ENCODE measurements at places on chromosomes 13 and 19.

GRCh38 chr13:60970736-60971135 lies 444.9 kb downstream of the PCDH20 start:
- DNase-seq: no peak

- DNase-seq: no peak
Measured at GRCh38 chr13:99418103-99418842, 83.0 kb upstream of the TM9SF2 start.

DNA sequence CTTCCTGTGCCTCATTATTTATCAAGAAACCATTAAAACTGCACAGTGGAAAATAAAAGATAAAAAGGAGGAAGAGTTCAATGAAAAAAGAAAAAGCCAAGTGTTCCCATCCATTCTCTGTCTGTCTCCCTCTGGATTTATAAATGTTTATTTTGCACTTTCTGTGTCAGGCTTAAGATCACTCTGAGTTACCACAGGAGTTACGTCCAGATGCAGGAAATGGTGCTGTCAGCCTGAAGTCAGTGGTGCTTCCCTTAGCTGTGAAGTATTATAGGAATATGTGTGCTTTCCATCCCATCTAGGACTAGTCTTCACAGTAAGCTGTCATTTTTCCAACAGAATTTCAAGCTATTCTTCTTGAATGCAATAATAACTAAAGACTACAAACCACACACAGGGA lies 420.2 kb downstream of the KCTD12 start:
- no peak for DNase-seq

- DNase-seq: no peak
Measured at GRCh38 chr19:4582980-4583842, 23.7 kb upstream of the SEMA6B start.

DNA sequence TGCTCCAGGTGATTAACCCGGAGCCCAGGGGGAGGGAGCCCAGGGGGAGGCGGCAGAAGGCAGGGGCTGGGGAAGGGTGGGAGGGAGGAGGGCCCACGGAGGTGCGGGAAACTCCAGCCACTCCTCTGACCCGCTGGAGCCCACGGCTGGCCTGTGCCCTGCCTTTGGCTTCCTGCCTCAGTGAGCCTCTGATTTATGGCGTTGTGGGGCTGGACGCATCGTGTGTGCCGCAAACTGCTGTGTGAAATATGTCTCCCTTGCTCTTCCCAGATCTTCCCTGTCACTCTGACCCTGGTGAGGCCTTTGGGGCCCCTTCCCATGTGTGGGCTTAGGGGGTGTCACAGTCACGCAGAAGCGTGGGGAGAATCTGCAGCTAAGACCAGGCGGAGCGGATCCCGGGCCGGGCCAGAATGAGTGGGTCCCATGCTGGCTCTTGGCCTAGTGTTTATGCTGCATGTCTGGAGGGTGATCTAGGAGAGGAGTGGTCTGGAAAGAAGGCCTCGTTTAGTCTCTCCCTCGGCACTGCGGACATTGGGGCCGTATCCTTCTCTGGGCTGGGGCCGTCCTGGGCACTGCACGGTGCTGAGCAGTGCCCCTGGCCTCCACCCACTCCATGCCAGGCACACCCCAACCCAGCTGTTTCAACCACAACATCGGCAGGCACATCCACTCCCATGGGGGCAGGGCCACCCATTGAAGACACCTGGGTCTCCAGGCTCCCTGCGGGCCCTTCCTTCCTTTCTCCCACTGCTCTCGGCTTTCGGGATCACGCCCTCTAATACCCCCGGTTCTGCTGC lies 123.0 kb downstream of the KDM4B start:
- DNase-seq: no peak

DNA sequence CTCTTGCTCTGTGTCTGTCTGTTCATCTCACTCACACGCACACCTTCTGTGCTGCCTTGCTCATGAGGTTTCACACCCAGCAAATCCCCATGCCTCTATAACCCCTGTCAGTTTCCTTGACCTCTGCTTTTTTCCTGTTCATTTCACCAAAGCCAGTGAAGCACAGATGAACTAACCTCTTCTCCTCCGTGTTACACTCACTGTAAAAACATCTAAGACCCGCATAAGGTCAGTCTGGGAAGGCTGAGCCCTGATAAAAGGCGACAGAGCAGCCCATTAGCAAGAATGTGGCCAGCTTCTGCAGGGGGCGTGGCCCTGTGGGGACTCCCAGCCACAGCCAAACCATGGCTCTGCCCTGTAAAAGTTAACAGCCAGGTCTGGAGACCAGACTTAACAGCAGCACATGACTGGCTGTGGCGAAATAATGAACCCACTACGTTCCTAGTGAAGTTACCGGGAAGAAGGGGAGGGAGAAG lies 42.8 kb upstream of the NPAS1 start:
- DNase-seq: no peak

- no peak for DNase-seq
Measured at GRCh38 chr13:83819156-83819555, 63.1 kb downstream of the SLITRK1 start.

GRCh38 chr13:91710733-91711132 lies 312.3 kb downstream of the GPC5 start:
- no peak for DNase-seq

- no peak for DNase-seq
Measured at GRCh38 chr19:21134934-21135366, 6.9 kb upstream of the ZNF431 start.

GRCh38 chr13:78638216-78638615 lies 20.7 kb downstream of the OBI1 start:
- no peak for DNase-seq

GRCh38 chr13:100875392-100876043 lies 200.9 kb upstream of the TMTC4 start:
- no peak for DNase-seq

DNA sequence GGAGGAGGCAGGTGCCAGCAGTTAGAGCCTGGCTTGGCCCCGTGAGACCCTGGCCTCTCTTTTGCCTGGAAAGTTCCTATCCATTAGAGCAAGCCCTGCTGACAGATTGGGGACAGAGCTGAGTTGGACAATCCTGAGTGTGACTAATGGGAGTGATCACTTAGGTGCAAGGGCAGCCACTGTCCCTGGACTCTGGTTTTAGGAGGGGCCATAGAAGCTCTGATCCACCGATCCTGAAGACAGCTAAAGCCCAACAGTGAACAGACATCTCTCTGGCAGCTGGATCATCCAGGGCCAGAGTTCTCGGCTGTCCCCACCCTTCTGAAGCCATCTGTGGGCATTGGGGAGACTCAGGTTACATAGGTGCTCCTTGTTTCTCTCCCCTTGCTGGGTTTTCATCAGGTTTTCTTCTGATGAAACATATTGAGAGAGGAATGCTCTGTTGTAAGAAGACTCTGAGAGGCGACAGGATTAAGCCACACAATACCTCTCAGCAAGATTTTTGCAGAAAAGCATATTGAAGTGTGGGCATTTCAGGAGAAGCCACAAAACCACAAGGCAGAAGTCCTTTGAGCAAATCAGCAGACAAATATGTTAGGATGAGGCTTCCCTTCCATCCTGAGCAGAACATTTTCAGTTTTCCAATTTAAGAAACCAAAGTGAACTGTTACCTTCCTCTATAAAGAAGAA lies 288.0 kb upstream of the MAB21L1 start:
- no peak for DNase-seq

DNA sequence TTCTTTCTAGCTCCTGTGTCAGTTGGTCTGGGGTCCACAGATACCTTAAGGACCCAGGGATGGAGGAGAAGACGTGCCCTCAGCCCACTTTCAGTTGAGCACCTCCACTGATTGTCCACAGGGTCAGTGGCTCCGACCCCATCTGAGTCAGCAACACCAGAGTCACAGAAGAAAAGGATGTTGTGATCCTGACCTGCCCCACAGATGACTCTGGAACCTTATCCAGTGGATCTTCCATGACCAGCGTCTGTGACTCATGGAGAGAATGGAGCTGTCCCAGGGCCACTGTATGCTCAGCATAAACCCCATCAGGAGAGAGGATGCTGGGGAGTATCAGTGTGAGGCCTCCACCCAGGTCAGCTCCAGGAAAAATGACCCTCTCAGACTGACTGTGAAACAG lies 22.0 kb downstream of the CEACAM4 start:
- no peak for DNase-seq

- peak; percentile 75 for DNase-seq
Measured at GRCh38 chr19:45443462-45444317, 20.0 kb upstream of the ERCC1 start.

DNA sequence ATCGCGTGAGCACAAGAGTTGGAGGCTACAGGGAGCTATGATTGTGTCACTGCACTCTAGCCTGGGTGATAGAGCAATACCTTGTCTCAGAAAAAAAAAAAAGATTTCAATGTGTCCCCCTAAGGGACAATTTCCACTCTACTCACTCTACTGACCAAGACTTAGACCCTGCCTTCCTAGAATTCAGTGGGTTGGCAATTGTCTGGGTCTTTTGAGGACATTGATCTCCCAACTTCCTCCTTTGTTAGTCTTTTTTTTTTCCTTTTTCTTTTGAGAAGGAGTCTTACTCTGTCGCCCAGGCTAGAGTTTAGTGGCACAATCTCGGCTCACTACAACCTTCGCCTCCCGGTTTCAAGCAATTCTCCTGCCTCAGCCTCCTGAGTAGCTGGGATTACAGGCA lies 2.2 kb downstream of the SPTBN4 start:
- DNase-seq: no peak

DNA sequence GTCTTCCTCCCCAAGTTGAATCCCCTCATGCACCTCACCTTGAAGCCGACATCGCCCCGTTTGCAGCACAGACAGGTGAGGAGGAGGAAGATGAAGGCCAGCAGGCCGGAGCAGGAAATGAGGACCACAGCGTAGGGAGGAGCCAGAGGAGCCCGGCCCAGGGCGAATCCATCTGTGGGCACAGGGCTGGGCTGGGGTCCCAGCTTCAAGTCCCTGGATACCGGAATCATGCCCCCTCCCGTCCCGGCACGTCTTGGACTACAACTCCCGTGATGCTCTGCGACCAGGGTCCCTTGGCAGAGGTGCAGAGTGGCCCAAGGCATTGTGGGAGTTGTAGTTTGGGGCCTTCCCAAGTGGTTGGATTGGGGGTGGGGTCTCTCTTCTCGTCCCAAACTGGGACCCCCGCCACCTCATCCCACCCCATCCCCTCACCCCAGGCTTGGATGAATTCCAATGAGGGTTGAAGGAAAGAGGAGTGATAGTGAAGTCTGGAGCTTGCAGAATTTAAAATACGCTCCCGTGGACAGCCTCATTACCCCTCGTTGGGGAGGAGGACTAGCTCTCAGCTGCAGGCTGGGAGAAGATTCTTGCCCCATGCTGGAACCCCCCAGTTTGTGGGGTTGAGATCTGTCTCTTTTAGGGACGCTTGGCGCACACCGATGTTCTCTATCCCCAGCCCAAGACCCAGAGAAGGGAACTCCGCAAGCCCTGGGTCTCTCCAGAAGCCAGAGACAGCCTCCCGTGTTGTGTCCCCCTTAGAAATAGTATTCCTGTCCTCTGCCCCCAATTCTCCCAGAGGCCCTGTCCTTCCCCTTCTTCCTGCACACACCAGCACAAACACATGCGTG lies 990 bp downstream of the LMTK3 start:
- DNase-seq: peak; percentile 68

DNA sequence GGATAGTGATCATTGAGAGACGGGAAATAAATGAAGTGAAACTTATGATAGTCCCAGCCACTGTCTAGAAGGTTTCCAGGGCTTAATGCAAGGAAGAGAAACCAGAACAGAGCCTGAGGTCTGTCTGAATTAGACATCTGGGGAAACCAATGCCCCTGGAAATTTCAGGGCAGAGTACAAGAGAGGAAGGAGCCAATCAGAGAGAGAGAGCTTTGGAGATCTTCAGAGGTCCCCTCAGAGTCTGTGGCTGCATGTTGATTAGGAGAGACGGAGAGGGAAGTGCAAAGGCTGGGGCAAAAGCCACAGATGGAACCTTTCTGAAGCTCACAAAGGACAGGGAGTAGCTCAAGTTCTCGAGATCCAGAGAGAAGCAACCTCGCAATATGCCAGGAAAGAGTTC lies 378.0 kb downstream of the DNAJC15 start:
- no peak for DNase-seq

DNA sequence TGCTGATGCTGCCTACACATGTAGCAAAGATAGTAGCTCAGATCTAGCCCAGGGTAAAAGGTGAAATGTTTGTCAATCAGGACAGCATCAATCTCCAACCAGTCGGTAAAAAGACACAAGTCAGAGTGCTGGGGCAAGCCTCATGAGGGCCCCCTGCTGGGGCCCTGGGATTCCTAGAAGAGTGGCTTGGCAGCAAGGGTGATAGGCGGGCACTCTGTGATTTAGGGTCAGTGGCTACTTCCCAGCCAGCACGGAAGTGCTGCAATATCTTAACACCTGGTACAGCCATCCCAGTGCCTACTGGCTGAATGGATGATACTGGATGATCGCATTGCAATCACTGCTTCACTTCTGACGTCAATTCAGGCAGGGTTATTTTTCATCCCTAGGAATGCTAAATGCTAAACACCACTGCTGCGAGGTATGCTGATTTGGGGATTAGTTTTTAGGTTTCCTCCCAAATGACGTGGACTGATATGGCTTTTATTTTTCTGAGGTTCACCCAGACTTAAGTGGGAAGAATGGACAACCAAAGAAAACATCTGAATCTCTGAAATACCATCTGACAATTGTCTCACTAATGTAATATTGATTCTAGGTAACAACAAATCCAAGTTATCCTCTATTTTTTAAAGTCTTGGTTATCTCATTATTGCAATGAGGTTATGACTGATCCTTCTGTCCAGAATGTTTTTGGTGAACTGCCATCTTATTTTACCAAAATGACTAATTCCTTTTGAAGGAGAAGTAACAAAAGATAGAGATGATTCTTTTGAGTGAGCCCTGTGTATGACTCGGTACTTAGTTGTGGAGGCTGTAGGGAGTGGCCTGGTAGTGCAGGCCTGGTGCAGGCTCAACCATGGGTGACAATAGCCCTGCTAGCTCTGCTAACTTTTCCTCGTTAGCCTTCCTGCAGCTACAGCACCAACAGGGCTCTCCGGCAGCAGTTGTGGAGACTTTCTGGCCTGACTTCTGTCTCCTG lies 432.5 kb downstream of the FGF9 start:
- DNase-seq: no peak

DNA sequence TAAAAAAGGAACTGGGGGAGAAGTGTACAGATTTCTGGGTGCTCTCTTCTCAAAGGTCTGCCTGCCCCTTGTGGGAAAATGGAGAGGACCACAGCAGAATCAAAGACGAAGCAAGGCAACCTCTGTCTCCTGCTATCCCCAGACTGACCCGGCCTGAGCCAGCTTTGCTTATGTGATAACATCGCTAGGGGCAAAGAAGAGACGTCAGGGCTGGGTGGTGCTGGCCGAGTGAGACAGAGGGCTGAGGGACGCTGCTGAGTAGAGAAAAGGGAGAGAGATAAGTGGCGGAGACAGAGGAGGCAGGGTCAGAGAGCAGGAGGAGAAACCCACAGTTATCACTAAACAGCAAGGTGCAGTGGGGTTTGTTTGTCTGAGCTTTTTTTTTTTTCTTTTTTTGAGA lies 4.6 kb upstream of the MUC16 start:
- DNase-seq: no peak
